ENCODE measurements at places on chromosomes 3 and 15.

DNA sequence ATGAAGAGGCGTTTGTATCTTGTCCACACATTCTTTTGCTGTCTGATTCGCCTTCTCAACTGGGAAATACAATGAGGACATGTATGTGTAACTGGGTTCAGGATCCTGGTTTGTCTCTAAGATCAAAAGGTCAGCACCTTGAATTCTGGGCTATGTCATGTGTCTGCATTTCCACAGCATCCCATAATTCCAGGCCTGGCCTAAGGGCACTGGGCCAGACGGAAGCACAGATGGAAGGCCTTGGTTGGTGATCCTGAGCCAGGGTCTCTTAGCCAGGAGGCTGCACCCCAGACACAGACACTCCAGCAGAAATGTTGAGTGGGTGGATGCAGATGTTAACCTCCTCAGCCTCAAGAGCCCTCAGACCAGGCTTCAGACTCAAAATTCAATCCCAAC lies 23.7 kb upstream of the HERC1 start:
- no peak for DNase-seq

DNA sequence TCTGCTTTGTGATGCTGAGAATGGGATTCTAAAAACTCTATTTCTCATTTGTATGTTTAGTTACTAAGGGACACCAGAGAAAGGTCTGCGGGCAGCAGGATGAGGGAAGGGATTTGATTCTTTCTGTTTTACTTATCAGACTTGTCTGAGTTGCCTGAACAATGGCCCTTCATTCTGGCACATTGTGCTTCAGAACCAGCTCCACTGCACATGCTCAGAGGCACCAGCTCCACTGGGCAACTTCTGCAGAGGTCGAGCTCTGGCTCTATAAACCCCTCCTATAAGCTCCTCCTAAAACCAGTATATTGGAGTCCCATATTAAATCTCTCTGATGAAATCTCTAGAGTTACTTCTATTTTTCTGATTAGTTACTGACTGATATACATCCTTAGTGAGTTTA lies 453.2 kb upstream of the CDIN1 start:
- no peak for DNase-seq

- DNase-seq = no peak
These were observed 945.0 kb upstream of the CFAP20DC start for GRCh38 chr3:59994732-59995304.

DNA sequence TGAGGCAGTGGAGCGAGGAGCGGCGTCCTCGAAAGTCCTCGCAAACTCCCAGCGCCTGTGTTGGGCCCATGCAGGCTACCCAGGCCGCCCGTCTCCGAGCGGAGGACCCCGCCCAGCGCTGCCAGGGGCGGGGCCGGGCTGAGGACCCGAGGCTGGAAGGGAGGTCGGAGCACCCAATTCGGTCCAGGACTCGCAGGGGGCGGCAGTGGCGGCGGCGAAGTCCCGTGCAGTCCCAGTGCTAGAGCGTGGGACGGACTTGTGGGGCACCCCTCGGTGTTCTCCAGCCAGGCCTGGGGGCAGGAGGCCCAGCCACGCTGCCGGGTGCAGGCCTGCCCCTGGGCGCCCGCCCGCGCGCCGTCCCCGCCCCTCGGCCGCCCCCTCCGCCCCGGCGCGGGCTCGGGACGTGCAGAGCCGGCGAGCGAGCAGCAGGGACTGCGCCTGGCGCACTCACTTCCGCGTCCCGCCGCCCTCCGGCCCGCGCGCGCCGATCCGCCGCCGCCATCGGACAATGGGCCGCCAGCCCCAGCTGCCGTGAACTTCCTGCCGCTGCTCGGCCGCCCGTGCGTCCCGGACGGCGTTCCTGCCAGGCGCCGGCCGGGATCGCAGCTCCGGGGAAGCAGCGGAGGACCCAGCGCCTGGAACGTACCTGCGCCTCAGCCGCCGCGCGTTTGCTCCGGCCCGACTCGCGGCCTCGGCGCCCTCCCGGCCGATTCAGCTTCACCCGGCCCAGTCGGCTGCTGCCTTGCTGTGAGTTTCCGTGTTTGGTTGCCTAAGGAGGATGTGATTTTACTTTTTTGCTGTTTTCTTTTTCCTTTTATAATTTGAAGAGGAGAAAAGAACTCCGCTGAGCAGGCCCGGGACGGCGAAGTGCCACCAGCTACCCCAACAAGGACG lies 596 bp upstream of the LIMD1 start:
- DNase-seq = no peak

DNA sequence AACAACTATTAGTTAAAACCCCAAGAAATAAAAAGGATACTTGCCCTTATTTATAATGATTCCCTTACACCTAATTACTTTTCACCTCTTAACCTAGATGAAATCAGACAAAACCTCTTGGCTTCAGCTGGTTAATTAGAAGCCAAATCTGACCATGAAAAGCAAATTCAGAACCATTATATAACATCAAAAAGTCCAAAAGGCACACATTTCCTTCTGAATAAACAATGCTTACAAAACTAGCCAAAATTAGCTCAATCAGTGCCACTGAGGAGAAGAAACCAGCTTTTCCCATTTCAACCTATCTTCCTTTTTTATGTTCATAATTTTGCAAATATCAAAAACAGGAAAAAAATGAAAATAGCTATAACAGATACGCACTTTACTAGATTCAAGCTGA lies 3.2 kb downstream of the EHHADH start:
- no peak for DNase-seq

DNA sequence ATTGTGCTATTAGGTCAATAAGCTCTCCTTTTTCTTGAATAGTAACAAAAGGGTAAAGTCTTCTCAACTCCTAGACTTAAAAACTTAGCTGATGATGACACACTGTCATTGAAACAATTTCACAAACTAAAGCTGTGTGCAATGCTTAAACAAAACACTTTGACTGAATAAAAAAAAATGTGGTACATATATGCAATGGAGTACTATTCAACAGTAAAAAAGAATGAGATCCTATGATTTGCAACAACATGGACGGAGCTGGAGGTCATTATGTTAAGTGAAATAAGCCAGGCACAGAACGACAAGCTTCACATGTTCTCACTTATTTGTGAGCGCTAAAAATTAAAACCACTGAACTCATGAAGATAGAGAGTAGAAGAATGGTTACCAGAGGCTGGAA lies 231.9 kb upstream of the UBE2E1 start:
- no peak for DNase-seq

- no peak for DNase-seq
These were observed 22.9 kb downstream of the SYNM start for GRCh38 chr15:99127773-99128172.

DNA sequence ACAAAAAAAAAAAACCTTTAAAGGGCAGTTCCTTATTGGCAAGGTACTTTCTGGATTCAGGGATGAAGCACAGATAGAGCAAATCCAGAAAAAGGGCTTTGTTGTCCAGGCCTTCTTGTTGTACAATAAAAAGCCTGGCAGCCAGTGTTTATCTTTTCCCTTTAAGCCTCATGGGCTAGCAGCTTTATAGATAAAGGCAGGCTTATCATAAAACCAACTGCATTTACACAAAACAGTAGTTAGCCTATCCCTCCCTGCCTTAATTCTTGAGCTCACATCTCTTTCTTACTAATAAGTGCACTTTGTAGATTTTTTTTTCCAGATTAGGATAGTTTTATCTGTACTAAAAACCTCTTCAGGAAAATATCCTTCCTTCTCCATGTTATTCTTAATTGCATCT lies 662.8 kb upstream of the CCDC54 start:
- DNase-seq = no peak

GRCh38 chr3:191383124-191383523 lies 52.8 kb upstream of the UTS2B start:
- DNase-seq = no peak

DNA sequence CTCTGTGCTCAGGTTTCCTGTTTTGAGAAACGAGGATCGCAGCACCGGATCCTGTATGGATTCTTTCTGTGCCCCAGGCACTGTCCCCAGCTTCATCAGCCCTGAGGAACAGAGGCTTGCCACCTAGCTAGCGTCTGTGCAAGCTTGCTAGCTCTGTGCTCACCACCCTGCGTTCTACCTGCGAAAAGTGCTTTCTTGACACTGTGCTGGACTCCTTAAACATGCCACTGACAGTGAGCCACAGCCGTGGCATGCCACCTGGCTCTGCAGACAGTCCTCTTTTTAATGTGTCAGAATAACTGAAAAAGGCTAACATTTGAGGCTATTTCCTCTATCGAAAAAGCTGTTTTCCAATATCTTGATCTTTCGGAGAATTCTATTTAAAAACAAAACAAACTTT lies 1.4 kb downstream of the PGPEP1L start:
- DNase-seq = no peak

DNA sequence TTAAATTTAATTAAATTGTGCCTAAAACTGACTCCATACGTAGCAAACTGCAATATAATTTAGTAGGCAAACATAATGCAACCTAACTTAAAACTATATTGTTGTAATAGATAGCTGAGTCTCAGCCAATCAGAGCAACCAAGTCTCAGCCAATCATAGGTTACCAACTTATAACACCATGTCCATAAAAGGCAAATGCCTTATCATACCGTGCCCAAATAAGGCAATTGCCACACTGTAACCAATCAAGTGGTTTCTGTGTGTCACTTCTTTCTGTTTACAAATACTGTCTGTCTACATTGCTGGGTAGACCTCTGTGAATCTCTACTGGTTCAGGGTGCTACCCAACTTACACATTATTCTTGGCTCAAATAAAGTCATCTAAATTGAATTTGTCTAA lies 728.4 kb upstream of the EPHA6 start:
- no peak for DNase-seq

DNA sequence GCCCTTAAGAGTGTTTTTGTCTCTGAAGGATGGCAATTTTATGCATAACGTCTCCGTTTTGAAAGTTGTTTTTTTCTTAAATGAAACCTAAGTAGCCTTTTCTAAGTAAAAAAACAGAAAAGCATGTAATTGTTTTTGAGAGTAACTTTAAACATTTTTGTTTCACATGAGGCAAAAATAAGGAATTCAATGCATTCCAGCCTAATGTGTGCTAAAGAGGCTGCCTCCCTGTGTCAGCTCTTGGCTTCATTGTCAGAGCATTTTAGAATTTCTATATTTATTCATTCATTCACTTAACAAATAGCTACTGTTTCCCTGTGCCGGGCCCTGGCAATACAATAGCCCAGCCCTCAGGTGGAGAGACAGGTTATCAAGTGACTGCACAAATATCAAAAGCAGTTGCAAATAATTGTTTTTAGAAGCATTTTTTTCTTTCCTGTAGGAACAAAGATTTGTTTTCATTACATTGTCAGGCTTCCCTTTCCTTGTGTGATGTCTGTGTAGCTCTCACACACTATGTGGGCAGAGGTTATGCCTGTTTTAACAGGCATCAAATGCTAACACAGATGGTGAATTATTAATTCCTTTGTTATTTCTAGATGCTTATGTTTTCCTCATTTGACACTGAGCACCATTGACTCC lies 81.9 kb downstream of the CCK start:
- DNase-seq = no peak

- DNase-seq = no peak
These were observed 60.7 kb downstream of the CPA3 start for GRCh38 chr3:148925845-148926244.

DNA sequence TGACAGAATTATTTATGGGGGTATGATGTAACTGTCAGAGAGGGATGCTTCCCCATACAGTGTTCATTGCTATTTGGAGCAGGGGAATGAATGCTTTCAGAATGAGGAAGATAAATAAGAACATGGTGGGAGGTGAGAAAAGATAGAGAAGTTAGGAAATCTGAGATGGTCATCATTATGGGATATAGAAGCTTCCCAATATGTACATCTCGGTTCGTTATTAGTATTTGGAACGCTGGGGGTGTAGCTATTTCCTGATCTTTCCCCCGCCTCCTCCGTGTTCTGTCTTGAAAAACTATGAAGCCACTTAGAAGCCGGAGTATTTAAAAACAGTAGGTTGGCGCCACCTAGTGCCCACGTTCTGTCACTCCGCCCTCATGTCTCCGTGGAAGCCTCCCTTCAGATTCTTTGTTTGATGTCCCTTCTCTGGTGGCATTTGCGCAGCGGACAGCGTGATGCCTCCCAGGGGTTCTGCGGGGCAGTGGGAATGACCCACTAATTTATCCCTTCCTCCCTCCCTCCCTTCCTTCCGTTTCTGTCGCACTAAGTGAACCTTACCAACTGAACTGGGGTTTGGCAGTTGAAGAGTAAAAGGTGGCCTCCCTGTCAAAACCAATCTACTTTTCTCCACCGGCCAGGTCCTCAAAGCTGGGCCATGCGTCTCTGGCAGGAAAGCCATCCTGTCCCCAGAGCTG lies 184.5 kb downstream of the FEZF2 start:
- DNase-seq = peak; percentile 16

DNA sequence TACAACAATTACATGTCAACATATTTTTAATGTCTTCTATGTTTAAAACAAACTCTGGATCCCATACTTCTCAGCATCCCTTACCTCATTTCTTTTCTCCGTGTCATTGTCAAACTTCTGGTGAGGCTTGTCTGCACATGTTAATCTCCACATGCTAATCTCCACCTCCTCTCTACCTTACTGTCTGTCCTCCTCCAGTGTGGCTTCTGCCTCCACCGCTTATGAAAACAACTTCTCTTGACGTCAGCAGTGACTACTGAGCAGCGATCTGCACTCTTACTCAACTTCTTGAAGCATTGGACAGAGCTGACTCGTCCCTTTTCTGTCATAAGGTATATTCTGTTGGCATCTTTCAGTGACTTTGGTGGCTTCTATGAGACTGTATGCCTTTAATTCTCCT lies 338.2 kb upstream of the THRB start:
- no peak for DNase-seq

GRCh38 chr15:73870700-73871408 lies 2.5 kb upstream of the TBC1D21 start:
- DNase-seq = no peak

DNA sequence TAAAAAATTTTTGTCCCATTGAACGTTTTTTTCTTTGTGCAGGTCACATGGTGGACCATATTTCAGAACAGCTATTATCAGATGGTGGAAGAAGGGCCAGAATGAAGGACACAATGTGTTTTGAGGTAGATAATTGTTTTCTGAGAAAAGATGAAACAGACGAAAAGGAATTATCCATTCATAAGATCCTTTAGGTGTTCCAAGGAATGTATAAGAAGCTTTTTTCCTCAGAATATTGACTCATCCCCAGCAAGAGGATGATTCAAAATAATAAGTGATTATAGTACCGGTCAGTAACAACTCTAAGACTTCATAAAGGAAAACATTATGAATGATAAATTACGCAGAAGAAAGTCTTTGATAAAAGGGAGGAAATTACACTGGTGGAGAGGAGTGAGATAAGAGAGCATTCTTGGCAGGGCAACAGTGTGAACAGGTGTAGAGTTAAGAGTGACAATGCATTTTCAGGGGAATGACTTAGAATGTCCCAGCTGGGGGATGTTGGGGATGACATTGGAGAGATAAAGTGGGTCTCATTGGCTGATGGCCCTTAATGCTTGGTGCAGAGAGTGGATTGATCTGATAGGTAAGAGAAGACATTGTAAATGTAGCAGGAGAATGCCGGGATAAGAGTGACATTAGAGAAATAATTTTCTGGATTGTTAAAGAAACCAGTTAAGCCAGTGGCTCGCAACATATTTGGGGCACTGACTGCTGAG lies 27.0 kb upstream of the AQP9 start:
- no peak for DNase-seq

GRCh38 chr3:142656575-142656974 lies 60.4 kb downstream of the PLS1 start:
- no peak for DNase-seq

GRCh38 chr15:36738817-36739216 lies 159.4 kb downstream of the CDIN1 start:
- no peak for DNase-seq
